ENCODE measurements at places on chromosomes 3 and 15.

GRCh38 chr15:58179741-58180381 lies 41.7 kb downstream of the AQP9 start:
- no peak for DNase-seq

GRCh38 chr15:79257454-79257853 lies 25.1 kb upstream of the ANKRD34C start:
- no peak for DNase-seq

DNA sequence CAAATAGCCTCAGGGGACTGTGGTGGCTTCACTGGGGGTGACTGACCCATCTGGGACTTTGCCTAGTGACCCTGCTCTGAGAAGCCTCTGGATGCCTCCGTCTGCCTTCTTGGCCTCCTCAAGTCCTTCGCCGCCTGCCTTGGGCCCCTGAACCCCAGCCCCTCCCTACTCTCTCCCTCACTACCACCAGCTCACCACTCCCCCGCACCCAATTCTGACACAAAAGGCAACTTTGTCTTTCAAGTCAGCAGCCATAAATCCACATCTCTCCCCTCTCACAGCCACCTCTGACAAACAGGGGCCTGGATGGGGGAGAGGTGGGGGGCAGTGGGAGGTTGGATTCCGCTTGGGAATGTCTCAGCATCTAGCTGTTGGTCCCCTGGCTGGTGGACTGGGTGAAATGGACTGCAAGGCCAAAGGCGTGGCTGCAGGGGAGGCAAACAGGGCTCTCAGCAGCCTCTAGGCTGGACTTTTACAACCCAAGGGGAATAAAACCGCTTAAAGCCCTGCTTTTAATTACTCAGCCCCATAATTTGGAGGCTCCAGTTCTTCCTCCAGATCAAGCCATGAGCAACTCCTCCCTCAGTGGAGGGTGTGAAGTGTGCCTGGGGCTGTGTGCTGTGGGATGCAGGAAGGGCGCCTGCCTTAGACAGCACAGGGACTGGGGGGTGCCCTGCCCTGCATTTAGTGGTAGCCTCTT lies 33.4 kb downstream of the IGDCC3 start:
- DNase-seq, result no peak

GRCh38 chr15:77642793-77643430 lies 10.2 kb upstream of the LINGO1 start:
- no peak for DNase-seq

DNA sequence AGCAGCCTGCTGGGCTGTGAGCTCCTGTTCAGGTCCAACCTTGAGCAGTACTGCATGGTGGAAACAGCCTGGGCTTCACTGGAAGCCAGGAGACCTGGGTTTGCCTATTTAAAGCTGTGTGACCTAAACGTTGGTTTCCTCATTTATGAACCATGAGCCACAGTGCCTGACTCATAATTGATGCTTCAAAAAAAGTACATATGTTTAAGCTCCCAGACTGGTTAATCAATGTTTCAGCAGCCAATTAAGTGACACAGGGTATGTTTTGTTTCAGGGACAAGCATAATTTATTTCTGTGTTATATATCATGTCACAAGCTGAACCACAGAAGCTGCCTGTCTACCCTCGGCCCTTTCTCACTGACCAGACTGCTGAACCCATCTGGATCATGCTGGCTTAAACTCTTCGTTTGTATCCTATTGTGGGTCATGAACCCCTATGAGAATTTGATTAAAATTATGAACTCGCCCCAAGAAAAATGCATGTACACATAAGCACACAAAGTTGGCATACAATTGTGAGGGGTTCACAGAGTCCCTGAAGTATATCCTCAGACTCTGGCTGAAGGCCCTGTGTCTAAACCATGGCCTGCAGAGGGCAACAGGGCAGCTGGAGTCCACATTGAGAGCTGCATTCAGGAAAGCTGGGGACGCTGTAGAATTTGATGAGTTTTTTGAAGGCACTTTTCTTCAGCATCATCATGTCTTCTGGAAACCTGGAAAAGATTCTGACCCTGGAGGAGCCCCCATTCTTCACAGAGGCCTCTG lies 23.7 kb downstream of the HDC start:
- no peak for DNase-seq

DNA sequence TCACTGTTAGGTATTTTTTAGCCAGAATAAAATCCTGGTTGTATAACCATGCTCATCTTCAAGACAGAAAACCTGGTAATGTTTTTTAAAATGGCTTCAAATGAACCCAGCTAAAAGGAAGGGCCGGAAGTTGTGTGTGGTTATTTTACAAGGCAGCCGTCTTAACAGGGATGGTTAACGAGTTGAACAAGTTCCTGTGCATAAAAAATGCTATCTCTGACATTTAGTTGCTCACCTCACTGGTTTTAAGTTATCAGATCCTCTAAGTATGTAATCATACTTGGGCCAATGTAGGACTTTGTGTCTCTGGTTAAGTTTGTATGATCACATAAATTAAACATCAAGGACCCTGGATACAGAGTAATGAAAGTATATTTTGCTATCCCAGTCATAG lies 2.1 kb downstream of the ATP11B start:
- DNase-seq, result no peak

GRCh38 chr15:63364399-63365272 lies 17.0 kb downstream of the CA12 start:
- no peak for DNase-seq

DNA sequence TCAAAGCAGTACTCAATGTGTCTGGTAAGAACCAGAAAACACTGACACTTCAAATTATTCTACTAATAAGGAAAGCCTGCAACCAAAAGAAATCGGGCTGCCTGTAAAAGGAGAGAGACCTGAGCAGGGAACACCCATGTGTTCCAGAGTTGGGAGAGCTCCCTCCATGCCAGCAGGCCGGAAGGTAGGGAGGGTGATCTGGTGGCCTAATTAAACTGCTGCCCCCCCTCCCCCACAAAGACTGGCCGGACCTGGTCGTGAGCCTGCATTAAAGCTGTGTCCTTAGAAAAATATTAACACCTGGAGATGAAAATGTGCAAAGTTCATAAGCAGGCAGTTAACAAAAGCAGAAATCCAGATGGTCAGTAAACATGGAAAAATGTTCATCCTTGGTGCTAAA lies 170.6 kb upstream of the BHLHE40 start:
- no peak for DNase-seq

DNA sequence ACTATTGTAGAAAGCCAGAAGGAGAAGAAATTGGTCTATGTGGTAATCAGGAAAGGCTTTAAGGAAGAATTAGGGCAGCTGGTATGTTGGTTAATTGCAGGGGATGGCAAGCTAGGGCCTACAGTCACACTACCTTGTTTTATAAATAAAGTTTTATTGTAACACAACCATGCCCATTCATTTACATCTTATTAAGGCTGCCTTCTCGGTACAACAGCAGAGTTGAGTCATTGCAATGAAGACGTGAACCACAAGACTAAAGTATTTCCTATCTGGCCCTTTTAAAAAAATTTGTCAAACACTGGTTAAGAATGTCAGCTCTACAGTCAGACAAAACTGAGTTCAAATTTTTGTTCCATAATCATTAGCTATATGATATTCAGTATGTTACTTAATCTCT lies 8.3 kb downstream of the SERPINI1 start:
- no peak for DNase-seq

- peak; percentile 69 for DNase-seq
These were observed 725.5 kb upstream of the ARRDC4 start for GRCh38 chr15:97234851-97235610.

DNA sequence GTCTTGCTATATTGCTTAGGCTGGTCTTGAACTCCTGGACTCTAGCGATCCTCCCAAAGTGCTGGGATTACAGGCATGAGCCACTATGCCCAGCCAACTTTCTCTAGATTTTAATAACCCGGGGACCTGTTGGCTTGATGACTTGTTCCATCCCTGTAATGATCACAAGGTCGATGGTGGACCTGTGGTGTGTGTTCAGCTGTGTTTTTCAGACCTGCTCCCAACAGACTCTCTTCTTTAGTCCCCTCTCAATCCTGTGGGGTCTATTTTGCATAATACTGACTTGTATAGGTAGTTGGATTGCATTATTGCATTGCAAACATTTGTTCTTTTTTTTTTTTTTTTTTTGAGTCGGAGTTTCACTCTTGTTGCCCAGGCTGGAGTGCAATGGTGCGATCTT lies 1.9 kb downstream of the MAP2K1 start:
- DNase-seq, result no peak

DNA sequence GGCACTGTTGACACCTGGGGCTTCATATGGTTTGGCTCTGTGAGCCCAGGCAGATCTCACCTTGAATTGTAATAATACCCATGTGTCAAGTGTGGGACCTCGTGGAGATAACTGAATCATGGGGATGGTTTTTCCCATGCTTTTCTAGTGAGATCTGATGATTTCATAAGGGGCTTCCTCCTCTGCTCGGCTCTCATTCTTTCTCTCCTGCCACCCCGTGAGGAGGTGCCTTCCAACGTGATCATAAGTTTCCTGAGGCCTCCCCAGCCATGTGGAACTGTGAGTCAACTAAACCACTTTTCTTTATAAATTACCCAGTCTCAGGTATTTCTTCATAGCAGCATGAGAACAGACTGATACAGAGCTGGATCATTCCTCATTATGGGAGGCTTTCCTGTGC lies 655.9 kb upstream of the ADAMTS9 start:
- no peak for DNase-seq

DNA sequence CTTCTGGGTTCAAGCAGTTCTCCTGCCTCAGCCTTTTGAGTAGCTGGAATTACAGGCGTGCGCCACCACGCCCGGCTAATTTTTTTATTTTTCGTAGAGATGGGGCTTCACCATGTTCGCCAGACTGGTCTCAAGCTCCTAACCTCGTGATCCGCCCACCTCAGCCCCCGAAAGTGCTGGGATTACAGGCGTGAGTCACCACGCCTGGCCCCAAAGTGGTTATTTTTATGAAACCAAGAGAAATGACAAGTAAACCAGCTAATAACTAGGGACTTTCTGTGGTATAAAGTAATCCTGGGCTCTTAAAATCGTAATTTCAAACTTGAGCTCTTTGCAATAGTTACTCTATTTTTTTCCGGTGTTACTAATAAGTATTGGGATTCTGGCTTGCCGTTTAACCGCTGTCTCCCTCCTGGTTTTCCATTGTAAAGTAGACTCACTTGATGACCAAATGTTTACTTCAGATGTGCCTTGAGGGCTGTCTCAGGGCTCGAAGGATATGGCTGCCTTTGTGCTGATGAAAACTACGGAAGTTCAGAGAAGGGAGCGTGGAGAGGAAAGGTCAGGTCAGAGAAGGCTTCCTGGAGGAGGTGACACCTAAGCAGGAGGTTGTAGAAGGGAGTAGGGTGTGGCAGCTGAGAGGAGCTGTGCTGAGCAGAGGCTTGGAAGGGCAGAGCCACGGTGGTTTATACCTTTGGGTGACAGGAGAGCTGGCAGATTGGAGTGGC lies 4.2 kb downstream of the ZSCAN2 start:
- DNase-seq, result no peak

DNA sequence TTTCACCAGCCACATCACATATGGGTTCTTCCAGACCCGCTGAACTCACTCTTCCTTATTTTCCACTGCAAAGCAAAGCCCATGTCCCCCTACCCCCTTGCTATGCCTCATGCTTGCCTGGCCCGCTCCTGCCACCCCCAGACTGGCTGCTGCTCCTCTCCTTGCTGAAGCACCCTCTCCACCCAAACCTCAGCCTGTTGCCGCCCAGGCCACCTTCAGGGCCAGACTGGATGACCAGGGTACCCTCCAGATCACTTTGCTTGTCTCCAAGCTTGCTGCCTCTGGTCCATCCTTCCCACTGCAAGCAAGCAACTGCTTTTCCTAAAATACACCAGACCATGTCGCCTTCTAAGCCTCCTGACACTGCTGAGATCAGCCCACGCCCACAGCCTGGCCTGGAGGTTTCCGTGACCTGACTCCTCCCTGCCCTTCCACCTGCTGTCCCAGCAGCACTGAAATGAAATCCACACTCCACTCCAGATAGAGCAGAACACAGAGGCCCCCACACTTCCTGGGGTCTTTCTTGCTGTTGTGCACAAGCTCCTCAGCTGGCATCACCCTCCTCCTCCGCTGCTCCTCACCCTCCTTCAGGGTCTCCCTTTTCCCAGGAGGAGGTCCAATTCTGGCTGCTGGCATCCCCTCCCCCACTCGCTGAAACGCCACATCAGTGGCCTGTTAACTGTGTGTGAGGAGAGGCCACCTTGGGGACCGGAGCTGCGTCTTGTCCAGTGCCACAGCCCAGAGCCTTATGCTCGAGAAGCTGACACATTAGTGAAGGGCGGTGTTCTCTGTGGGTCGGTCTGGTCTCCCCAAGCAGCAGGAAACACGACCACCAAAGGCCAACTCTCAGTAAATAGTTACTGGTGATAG lies 99.1 kb downstream of the ADCY5 start:
- no peak for DNase-seq

GRCh38 chr15:80841541-80841940 lies 62.4 kb downstream of the CEMIP start:
- DNase-seq, result no peak

- DNase-seq, result no peak
These were observed 33.6 kb downstream of the GPR171 start for GRCh38 chr3:151169262-151169947.

- no peak for DNase-seq
These were observed 643 bp upstream of the LMCD1 start for GRCh38 chr3:8500989-8501370.

DNA sequence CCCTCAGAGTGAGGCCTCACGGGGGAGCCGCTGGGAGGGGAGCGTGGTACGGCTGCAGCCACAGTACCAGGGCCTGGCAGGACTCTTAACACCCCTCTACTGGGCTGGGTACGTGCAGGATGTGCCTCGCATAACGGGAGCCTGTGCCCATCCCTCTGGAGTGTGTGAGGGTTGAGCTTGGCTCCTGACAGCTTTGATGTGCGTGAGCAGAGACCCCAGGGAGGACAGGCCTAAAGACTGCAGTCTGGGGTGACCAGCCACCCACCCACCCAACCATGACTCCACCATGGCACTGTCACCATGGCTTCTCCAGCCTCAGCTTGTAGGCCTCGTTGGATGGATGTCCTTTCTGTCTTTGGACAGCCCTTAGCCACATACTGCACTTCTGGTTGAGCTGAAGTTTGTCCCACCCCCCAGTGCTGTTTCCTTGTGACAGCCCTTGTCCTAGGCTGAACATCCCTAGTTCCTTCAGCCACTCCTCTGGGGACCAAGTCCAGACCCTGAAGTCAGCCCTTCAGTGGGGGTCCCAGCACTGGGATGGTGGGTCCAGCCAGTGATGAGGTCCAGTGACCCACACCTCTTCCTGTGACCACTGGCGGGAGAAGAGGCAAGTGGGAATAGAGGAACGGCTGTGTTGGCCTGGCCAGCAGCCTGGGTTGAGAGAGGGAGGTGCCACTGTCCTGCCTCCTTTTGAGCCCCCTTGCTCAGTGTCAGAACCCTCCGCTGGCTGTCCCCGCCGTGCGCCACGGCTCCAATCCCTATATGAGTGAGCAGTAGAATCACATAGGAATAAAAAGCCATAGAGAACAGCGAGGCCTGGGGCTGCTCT lies 6.1 kb downstream of the GLYCTK start:
- DNase-seq, result no peak

DNA sequence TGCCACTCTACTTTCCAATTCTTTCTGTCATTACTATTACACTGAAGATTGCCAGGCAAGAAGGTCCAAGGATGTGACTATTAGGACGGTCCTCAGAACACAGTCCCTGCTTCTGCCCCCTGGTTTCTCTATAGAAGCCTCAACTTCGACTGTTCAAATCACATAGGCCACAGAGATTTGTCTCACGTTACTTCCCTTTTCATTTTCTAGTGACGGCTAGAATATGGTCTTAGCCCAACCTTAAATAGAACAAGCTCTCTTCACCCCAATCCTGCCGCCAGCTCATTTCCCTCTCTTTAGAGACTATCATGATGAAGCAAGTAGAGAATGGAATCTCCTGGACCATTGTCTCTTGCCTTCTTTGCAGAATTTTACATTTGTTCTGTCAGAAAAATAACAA lies 84.9 kb downstream of the TIGIT start:
- DNase-seq, result no peak

GRCh38 chr3:21729888-21730459 lies 21.0 kb downstream of the ZNF385D start:
- DNase-seq, result no peak

- DNase-seq, result no peak
These were observed 13.3 kb downstream of the SEMA3G start for GRCh38 chr3:52431459-52432223.

Data from WTC11 (cell line).